ENCODE measurements at places on chromosomes 13 and 19. TPM values are rescaled to one million over a fixed set of nuclear protein-coding genes. Genes with fewer than 3 reads are reported as not detected.

GTF3A gene
- 243 TPM for total RNA-seq

ADM5 gene
- 1.1 TPM for total RNA-seq

VSTM2B gene
- 2.5 TPM for total RNA-seq

PEAK3 gene
- total RNA-seq: not detected

C2CD4C gene
- total RNA-seq: 6.0 TPM

ZNF471 gene
- 1.2 TPM for total RNA-seq

SIGLEC10 gene
- total RNA-seq: not detected

NLRP12 gene
- total RNA-seq: not detected

FUZ gene
- 38.6 TPM for total RNA-seq

ATXN8OS gene
- total RNA-seq: not detected

- no peak for DNase-seq
Measured at GRCh38 chr13:36412736-36413135, 19.6 kb upstream of the CCNA1 start.

GRCh38 chr13:20873348-20873747 lies 29.2 kb downstream of the XPO4 start:
- no peak for DNase-seq

DNA sequence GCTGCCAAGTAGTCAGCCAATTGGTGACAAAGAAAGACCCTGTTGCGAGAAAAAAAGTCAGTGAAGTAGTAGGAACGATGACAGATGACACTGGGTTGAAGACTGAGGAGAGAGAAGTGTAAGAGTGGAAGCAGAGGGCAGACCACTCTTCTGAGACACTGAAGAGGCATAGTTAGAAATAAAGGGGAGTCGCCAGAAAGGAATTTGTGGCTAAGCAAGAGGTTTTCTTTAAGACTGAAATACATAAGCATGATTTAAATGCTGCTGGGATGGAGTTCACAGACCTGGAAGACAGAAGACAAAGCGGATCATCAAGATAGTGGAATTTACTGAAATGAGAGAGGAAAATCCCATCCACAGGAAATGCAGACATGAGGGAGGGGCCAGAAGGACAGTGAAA lies 56.2 kb upstream of the USPL1 start:
- no peak for DNase-seq

DNA sequence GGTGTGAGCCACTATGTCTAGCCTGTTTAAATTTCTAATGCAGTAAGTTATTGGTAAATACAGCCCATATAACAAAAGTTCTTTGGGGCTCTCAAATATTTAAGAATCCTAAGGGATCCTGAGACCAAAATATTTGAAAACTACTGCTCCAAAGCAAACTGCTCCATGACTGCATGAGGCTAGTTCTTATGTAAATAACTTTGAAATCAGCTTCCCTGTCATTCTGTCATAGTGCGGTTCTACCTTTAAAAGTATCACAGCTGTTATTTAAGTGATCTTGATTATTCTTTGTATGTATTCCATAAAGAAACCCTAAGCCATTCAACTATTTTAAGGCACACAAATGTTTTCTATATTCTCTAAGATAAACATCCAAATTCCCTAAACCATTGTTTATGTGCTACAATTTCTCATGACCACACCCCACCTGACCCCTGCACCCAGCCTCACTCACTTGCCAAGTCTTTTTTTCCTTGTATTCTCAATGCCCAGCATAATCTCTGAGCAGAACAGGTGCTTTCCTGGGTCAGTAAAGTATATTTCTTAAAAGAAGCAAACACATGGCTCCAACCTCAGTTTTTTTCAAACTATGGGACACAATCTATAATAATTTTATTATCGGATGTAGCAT lies 146.6 kb downstream of the RNF17 start:
- DNase-seq: no peak

DNA sequence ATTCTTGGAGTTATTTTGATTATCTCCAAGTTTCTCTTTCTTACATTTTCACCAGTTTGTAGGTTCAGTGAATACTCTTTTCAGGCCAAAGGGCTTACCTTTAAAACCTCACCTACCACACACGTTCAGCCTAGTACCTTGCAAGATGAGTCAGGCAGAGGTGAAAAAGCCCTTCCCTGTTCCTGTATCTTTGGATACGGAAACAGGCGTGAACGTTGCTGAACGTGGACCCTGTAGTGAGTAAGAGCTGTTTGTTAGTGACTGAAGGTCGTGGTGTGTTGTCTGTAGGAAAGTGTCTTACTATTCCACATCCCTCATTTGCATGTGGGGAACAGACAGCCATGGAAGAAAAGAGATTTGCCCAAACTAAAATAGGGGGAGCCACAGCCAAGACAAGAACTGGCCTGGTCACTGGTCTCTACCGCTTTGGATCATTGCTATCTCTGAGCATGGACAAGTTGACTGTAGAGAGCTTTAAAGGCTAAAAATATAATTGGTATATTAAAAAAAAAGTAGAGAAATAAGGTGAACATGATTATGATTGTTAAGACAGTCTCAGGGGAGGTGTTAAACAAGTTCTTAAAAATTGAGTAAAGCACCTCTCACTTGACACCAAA lies 3.5 kb downstream of the CEBPG start:
- no peak for DNase-seq

- peak; percentile 72 for DNase-seq
Measured at GRCh38 chr19:12834976-12835757, 788 bp upstream of the RTBDN start.

GRCh38 chr19:53908935-53909415 lies at the start of gene CACNG7:
CACNG7 (plus strand) TSS chr19:53909278; CDS start chr19:53912832, 3,554 bp downstream.
- DNase-seq: peak; percentile 80

DNA sequence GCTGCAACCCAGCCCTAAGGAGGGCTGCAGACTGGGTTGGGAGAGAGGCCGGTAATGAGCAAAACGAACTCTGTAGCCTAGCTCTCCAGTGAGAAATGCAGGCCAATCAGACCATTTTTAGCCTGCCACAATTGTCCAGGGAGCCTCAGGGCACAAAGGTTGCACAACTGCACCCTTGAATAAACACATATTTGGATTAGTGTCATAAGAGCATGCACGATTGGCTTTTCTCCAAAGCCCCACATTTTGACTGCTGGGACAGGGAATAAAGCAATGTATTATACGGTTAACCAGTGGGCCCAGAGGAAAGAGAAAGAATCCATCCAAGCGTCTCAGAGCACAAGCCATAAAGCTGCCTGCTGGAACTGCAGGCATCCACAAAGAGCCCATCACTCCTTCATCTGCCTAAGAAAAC lies 729.4 kb upstream of the SGCG start:
- DNase-seq: peak; percentile 3

GRCh38 chr13:110773480-110773879 lies 60.0 kb downstream of the ING1 start:
- DNase-seq: no peak

- no peak for DNase-seq
Measured at GRCh38 chr19:4831304-4831978, at the start of gene TICAM1. TICAM1 (minus strand) TSS chr19:4831712; CDS start chr19:4818377, 13,335 bp downstream.

DNA sequence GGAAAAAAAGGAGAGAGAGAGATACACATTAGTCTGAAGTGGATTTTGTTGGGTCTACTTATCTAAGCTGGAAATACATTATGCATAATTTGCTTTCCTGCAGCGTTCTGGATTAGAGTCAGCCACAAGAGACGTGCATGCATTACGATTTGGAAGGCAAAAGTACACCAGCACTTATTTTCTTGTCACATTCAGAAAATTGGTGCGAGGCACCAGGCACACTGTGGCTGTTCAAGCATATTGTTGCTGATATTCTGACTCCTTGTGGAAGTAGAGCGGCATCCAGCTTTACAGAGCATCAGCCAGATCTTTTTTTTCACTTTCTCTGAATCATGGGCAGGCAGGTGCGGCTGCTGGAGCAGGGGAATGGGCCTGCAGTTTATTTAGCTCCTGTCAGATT lies 905.6 kb upstream of the SPRY2 start:
- DNase-seq: no peak

GRCh38 chr19:412356-413355 lies 3.7 kb upstream of the C2CD4C start:
- peak; percentile 3 for DNase-seq

DNA sequence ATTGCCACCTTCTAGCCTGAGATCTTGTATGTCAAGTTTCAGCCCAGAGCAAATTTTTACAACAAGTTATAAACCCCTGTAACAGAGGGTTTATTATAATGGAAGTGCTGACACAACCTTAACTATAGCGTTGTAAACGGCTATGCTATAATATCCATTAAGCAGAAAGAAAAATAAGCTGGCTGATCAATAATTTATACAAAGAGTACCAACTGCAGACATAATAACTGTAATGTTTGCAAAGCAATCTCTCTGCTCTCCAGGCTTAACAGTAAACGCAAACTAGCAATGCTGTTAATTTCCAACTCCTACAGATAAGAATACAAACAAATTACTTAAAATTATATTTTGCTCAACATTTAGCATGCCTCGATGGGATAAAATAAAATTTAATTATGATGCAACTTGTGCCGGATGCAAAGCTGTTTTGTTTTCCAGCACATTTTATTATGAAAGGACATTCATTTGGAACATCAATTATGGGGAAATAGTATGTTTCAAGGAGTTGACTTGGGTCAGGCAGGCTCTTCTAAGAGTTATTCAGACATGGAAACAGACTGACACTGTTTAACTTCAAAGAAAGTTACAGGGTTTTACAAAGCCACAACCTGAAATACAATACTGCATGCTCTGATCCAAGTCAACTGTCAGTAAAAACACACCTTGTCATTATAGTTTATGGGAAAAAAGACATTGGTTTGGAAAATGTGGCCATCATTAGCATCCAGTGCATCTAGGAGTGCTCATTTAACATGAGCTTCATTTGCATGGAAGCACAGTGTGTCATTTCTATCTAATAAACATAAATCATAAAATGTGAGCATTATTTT lies 6.6 kb upstream of the DACH1 start:
- DNase-seq: no peak

- DNase-seq: no peak
Measured at GRCh38 chr13:86572115-86572514, 772.9 kb upstream of the SLITRK6 start.

- no peak for DNase-seq
Measured at GRCh38 chr13:108985166-108985565, 355.8 kb downstream of the MYO16 start.

DNA sequence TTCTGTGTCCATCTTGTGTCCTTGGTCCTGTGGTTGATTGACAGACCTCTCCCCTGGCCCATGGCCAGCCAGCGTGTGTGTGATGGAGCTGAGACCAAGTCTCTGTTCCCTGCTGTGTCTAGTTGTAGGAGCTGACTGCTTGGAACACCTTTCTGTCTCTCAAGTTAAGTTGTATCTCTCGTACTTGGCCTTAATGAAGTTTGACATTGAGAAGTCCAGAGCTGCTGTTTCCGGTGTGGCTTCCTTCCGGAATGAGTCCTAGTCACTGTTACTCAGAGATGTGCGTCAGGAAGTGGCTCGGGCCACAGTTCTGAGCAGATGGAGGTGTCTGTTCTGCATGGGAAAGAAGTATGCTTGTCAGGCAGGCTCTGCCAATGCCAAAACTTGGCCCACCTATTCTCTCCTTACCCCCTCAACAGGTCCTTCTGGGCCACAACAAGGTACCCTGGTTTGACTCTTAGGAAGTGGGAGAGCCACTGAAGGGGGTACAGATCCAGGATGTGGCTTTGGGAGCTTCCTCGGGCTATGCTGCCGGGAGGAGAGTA lies 54.3 kb downstream of the GATAD2A start:
- DNase-seq: peak; percentile 18

- no peak for DNase-seq
Measured at GRCh38 chr19:1041272-1041834, 1.4 kb downstream of the ABCA7 start.

- DNase-seq: no peak
Measured at GRCh38 chr19:55406826-55407549, 600 bp downstream of the UBE2S start.

- no peak for DNase-seq
Measured at GRCh38 chr13:90592943-90593342, 754.5 kb upstream of the MIR17HG start.

DNA sequence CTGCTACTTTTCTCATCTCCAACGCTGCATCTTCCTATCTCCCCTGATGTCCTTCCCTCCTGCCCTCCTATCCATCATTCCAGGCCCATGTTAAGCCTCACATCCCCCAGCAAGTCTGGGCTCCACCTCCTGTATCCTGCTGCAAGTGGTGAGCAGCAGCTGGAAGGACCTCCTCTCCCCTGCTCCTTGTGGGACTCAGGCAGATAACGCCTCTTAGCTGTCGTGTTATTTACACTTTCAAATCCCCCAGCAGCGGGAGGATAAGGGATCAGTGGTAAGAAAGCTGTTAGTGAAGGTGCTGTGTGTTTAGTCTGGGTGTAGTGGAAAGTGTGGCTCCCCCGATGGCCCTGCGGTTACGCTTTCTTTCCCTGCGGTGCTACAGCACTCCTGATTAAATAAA lies 211.9 kb downstream of the ZNF536 start:
- DNase-seq: no peak

GRCh38 chr19:38727868-38728660 lies 16.2 kb downstream of the CAPN12 start:
- DNase-seq: no peak

GRCh38 chr13:98556968-98557631 lies 19.8 kb downstream of the STK24 start:
- DNase-seq: peak; percentile 36

- DNase-seq: no peak
Measured at GRCh38 chr19:41025871-41026270, 34.8 kb downstream of the CYP2B6 start.

- DNase-seq: no peak
Measured at GRCh38 chr19:17073869-17074633, 1.2 kb downstream of the HAUS8 start.

DNA sequence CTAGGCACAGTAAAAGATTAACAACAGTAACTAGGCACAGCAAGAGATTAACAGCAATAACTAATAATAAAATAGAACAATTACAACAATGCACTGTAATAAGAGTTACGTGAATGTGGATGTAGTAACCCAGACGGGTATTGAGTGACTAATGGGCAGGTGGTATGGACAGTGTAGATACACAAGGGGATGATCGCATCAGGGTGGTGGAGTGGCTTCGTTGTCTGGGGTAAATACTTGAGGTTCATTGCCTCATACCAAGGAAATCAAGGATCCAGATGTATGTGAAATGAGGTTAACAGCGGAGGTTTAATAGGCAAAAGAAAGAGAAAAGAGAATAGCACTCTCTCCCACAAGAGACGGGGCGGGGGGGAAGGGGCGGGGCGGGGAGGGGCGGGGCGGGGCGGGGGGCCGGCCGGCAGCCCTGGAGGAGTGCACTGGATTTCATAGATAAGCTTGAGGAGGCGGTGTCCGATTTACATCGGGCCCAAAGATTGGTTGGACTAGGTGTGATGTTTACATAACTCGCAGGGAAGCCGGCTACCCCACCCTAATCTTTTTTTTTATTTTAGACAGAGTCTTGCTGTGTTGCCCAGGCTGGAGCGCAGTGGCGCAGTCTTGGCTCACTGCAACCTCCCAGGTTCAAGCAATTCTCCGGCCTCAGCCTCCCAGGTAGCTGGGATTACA lies 106.3 kb downstream of the KCTD15 start:
- DNase-seq: no peak

DNA sequence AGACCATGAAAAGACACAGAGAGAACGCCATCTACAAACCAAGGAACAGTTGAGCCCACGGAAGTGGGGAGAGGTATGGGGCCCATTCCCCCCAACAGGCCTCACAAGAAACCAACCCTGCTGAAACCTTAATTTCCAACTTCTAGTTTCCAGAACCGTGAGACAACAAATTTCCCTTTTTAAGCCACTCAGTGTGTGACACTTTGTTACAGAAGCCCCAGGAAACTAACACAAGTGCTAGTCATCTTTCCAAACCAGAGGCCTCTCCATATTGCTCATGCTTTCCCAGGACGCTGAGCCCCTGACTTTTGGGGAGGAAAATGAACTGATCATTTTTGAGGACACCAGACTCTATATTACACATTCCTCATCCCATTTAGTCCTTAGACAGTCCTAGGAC lies 186.8 kb downstream of the NUFIP1 start:
- no peak for DNase-seq

GRCh38 chr19:19460258-19460731 lies 54.8 kb downstream of the GATAD2A start:
- DNase-seq: no peak
